Activated naive CD4-positive, alpha-beta T cell (primary cell): ENCODE measurements at places on chromosomes 2 and 18.
A peak's percentile ranks its signal among the peaks of the same experiment; 100 is the strongest.

DNA sequence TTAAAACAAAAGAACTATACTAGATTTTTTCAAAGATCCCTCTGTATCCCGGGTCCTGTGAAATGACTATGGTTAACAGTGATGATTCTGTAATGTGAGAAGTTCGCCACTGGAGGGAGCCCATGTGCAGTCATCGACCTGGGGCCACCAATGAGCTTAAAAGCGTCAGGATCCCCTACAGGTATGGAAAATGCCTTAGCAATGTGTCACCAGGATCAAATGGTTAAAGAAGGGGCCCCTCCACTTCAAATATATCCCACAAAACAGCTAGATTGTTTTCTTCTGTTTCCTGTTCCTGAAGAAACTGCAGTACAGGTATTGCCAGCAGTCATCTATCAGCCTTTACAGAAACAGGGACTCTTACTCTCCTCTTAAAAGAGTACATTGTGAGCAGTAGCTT is 15.3 kb downstream of the CHRNA1 start:
- DNase-seq: peak; percentile 26

DNA sequence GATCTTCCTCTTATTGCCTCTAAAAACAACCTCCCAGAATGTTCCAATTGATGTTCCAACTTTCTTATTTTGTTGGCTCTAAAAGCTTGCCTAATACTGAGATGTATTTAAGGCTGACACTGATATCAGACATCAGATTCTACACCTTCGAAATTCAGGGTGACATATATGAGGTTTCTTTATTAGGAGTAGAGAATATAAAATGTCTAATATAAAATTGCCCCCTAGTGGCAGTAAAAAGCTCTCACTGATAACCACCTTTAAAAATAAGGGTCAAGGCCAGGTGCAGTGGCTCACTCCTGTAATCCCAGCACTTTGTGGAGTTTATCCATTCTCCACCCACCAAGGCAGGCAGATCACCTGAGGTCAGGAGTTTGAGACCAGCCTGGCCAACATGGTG is 789.7 kb upstream of the SLC39A10 start:
- no peak for DNase-seq

DNA sequence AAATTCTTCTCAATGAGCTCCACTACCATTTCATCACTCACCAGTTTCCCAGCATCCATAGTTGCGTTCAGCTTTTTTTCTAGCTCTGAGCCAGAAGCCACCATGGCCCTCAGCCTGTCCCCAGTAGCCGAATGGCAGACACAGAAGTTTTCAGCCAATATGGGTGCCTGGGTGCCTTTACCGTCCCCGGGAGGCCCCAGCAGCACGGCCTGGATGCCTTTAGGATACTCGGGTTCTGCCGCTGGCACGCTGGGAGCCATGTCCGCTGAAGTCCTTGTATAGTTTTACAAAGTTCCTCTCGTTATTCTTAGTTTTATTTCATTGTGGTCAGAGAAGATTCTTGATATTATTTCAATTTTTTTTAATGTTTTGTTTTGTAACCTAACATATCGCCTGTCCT is 187.2 kb downstream of the MEMO1 start:
- no peak for DNase-seq

DNA sequence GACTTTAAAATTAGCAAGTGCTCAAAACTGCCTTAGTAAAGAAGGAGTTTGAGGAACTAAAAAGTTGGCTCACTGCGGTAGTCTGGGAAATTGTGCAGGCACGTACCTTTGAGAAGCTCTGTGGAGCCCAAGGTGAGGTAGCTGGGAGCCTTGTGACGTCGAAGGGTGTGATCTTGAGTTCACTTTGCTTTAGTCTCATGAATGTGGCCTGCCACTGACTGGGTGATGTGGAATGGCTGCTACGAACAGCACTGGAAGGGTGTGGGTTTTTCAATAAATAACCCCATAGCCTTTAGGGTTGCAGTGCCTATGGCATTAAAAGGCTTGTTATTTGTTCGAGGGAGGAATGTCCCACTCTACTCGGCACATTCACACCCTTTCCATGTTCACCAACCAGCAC is 312.3 kb downstream of the PRKCE start:
- DNase-seq: no peak

DNA sequence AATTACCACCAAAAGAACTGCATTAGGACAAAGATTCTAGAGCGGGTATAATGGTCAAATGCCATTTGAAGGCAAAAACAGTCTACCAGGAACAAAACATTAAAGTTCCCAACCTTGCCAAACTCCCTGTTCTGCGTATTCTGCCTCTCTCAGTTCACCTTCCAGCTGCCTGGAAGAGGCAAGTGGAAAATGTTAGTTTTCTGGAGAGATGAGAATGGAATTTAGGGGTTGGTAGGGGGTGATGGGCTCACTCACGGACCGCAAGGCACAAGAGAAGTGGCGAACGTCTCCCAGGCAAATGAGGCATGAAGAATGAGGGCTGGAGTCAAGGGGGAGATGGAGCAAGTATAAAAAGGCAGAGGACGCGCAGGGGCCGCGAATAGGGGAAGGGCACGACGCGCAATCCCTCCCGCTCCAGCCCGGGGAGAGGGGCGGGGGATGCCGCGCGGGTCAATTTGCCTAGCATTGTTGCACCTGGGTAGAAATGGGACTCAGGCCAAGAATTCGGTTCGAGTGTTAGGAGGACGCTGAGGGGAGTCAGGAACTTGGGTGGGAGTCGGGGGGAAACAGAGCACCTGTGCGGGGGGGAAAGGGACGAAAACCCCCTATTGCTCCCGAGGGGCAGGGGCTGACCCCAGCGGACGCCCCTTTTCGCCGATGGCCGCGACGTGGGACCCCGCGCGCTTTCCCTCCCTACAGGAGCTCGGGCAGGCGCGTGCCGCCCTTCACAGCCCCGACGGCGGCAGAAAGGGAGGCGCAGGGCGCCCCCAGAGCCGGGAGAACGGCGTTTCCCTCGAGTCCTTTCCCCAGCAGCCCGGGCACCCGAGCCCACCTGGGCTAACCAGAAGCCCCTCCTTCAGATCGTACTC is 573 bp downstream of the PAIP2B start:
- no peak for DNase-seq

DNA sequence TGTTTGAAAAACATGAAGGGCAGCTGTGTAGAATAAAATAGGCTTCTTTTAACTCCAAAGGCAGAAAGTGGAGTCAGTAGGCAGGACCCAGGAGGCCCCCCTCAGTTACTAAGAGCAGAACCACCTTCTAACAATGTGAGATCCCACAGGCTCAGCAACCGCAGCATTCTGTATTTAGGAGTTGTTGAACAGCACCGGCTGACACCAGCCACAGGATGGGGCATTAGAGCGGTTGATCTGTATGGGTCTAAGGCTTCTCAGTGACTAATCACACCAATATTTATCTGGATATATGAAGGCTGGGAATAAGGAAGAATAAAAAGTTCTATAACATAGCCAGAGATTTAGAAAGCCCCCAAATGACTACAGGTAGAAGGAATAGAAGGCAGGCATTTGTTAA is 51.7 kb downstream of the MYO5B start:
- DNase-seq: no peak

- DNase-seq: no peak
Observed at GRCh38 chr2:154961676-154962075, 263.2 kb downstream of the KCNJ3 start.

- no peak for DNase-seq
Observed at GRCh38 chr2:27211241-27211942, 449 bp upstream of the ATRAID start.

DNA sequence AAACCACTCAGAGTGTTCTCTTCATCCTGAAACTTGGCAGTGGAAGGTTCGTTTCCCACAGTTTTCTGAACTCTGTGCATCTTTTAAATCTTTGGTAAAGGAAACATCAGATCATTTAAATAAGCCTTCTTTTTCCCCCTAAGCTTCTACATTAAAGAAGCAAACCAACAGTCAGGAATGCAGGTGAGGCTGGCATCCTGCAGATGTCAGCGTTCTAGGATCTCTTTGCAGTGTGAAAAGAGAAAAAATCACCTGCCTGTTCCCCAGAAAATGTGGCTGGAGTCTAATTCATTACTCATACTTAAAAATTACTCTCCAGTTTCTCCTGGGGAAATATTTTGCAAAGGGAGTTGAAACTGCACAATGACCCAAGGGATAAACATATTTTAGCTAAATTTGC is 64.5 kb upstream of the ZCCHC2 start:
- DNase-seq: no peak

DNA sequence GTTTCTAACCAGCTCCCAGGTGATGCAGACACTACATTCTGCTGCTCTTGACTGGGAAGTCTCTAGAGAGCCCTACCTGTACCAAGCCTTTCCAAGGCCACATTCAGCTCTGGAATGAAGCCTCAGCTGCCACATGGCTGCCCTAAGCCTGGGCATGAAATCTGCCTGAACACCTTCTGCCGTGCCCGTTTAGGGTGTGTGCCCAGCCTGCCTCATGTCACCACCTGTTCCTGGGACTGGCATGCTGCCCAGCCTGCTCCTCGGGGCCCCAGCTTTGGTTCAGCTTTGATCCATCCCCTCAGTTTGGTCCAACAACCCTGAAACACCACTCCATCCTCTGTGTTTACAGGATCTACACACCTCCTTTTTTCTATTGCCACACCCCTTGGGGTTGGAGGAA is 210.9 kb downstream of the L3MBTL4 start:
- no peak for DNase-seq

DNA sequence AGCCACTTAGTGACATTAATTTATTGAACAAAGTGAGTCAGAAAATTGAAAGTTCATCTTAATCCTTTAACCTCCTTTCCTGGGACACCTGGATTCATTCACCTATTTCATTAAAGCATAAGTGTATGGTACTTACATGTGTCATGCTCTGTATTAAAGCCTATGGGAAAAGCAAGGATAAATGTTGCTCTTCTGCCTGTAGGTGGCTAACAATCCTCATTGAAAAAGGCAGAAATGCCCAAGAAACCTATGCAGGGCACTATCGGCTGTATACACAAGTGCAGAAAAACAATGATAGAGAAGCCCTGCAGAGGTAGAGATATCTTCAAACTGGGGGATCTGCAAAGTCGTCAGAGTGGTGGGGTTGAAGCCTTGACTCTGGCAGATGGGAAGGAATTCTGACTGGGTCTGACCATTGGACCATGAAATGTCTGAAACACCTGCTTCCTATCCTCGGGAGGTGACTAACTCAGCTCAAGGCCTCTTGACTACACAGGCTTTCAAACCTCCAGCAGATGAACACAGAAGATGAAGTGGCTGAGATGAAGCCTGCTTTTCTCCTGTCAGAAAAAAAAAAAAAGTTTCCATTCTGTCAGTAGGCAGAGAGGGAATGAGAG is 83.1 kb downstream of the DCC start:
- DNase-seq: no peak

DNA sequence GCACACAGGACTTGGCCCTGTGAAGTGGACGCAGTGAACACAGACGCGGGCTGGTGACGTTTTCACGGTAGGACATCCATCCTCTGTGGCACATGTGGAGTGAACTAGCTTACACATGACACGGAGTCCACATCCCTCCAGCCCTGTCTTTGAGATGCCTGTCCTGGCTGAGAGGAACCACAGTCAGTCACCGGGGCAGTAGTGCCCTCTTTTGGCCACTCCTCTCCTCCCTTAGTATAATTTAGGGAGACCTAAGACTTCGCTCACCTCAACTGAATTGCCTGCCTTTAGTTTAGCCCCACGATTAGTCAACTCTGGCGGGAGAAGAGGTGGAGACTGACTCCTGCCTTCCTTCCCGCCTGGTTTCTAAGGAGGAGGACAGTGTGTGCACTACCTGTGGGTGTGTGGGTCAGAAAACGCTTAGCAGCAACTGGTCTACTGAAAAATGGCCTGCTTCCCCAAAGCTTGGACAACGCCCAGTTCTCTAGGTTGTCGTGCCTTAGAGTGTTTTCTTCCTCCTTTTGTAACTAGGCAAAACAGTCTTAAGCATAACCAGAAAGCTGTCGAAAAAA is 70.6 kb downstream of the MBP start:
- DNase-seq: peak; percentile 15

- DNase-seq: no peak
Observed at GRCh38 chr2:22518641-22519040, 866.3 kb upstream of the KLHL29 start.

- no peak for DNase-seq
Observed at GRCh38 chr18:56770873-56771272, 119.7 kb downstream of the WDR7 start.

DNA sequence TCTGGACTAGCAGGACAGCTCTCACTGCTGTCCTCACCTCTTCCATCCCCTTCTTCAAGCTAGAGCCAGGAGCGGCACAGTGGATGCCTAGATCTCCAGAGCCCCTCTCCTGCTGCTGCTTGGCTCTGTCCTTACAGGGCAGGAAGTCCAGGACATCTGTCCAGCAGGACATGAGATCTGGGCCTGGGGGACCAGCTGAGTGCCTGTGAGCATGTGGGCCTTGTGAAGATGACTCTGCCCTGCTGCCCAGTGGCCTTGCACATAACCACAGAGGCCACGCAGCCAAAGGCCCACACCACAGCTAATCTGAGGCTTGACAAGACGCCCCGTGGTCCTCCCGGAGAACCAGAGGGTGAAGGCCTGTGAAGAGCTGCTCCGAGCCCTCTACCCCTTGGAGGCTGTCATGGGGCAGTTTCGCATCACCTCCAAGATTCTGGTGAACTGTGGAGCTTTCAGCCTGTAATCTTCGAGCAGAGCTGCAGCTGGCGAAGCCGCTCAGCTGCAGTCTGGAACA is 516.7 kb upstream of the HS6ST1 start:
- no peak for DNase-seq

GRCh38 chr18:41378598-41378997 is 576.4 kb upstream of the PIK3C3 start:
- DNase-seq: no peak

GRCh38 chr2:170313347-170313991 is 135.5 kb downstream of the MYO3B start:
- DNase-seq: no peak

DNA sequence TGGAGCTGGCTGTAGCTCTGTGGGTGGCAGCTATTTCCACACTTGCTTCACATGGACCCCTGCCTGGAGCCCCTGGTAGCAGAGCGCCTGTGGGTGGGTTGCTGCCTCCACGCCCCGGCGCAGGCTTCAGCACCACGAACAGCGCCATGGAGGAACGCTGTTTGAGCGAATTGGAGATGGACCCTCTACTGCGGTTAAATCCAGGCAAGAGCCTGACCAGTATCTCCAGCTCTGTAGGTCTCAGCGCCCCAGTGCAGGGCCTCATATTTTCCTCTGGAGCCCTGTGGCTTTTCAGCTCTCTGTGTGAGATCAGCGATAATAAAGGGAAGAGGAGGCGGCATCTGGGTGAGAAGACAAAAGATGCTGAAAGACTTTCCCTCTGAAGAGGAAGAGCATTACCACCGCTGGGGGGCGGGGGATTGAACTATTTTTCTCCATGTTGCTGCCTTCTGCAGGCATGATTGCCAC is 12.0 kb downstream of the ONECUT2 start:
- DNase-seq: no peak

DNA sequence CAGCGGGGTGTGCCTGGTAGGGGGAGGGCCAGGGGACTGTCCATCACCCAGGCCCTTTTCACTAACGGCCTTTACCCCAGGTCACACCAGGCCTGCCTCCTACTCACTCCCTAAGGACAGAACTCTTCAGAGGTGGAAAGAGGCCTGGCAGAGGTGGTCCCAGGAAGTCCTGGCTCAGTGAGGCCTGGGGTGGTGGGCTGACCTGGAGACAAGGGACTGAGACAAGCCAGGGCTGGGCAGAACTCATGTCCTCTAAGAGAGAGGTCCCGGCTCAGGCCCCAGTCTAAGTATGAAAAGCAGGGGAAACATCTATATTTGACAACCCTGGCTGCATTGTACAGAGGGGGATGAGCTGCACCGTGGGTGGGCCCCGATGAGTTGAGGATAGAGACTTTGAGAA is 65.9 kb upstream of the TEX51 start:
- DNase-seq: no peak
